Activated CD4-positive, alpha-beta T cell treated with anti-CD3 and anti-CD28 coated beads, Interleukin-2, amount 10 ng/mL, durations not matched to agents 7 days and 5 days (primary cell): ENCODE measurements at places on chromosomes 1 and 21.

DNA sequence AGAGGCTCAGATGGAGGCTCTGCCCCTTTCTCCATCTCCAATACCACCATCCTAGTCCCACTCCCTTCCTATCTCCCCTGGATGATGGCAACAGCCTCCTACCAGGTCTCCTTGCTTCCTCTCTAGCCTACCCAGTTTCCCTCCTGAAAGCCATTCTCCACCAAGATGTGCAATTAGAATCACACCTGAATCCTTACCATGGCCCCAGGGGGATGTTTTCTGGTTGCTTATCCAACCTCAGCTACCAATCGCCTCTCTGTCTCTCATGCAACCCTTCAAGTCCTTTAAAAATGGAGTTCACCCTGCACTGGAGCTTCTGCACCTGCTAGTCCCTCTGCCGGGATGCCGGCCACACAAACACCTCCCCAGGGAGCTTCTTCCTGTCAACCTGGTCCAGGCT is 2.9 kb downstream of the RCAN1 start:
- DNase-seq = no peak

DNA sequence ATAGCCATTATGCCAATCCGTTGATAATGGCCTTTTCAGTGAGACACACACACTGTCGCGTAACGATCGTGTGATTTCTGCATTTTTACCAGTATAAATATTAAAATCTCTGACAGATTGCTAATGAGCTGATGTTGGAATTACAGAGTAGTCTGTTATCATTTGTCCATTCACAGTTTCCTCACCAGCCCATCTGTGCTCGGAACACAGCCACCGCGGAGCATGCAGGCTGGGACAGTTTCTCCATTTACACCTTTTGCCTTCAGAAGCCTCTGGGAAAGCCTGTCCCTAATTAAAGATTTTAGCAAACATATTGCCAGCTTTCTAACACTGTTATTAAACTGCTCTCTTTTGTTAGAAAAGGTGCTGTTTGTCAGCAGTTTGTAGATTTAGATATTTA is 82.2 kb upstream of the BARHL2 start:
- no peak for DNase-seq

GRCh38 chr21:14773777-14774345 is 227.7 kb upstream of the SAMSN1 start:
- DNase-seq = peak; percentile 60

- DNase-seq = no peak
These were observed 647.6 kb upstream of the PKN2 start for GRCh38 chr1:88036345-88037014.

DNA sequence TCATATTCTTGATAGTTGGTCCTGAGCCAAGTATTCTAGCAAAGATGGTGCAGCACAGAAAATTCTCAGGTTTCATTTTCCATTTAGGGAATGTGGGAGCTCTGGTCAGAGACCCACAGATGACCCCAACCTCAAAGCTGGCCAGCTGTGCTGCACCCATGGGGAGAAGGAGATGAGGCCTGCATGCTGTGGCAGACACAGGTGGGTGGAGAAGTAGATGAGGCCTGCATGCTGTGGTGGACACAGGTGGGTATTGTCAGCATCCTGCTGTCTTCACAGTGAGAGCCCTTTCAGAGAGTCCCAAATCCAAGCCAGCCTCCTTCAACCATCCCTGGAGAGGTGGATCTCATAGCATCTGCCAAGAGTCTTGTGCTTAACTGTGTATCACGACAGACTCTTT is 77.7 kb downstream of the DSCAM start:
- DNase-seq = no peak
